ENCODE measurements at places on chromosomes 16 and 17. TPM values are rescaled to one million over a fixed set of nuclear protein-coding genes. Genes with fewer than 3 reads are reported as not detected.

DNA sequence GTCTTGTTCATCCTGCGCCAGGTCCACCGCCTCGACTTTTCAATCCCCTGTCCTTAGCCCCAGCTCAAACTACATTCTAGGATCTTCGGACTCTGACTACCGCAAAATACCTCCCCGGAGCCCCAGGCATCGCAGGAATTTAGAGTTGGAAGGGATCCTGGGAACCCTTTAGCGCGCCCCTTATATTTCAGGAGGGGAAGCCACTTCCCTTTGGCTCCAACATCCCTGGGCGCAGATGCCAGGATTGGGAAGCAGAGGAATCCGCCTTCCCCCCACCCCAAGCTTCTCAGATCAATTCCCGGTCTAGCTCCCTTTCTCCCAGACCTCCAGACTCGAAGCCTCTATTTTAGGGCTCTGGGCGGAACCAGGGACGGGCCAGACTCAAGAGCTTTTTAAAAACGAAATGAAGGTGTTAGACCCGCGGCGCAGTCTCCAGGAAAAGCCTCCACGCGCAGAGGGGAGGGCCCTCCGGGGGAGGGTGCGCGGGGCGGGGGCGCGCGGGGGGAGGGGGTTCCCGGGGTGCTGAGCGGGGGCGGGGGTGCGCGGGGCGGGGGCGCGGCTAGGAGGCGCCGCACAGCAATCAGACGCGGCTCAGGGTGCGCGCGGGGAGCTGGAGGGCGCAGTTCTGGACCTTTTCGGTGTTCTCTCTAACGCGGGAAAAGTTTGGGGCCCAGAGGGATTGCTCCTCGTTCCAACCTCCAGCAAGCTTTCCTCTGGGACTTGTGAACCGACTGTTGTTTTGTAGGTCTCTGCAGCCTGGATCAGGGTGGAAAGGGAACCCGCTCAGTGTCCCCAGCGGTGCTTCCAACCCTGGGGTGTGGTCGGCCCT lies 1.6 kb downstream of the AHSP start:
- no peak for DNase-seq

- no peak for DNase-seq
Measured at GRCh38 chr17:35540589-35541404, 3.3 kb upstream of the SLFN12L start.

- DNase-seq: no peak
Measured at GRCh38 chr16:86723689-86724088, 145.3 kb downstream of the FOXL1 start.

GRCh38 chr17:36594626-36595401 lies 3.1 kb downstream of the DHRS11 start:
- DNase-seq: no peak

DNA sequence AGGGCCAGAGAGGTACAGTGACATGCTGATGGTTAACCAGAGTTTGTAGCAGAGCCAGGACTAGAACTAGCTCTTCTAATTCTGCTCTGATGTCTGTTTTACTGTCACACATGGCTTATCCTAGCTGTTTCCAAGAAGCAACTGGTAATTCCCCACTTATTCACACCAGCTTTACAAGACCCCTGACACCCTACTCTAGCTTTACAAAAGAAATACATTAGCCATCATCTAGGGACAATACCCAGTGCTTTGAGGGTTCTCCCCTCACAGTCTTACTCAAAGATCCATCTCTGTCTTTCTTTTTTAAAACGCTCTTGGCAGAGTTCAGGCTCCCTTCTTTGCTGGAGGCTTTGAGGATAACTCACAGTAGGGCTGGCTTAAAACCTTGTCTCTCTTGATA lies 197.3 kb upstream of the PMFBP1 start:
- DNase-seq: no peak

DNA sequence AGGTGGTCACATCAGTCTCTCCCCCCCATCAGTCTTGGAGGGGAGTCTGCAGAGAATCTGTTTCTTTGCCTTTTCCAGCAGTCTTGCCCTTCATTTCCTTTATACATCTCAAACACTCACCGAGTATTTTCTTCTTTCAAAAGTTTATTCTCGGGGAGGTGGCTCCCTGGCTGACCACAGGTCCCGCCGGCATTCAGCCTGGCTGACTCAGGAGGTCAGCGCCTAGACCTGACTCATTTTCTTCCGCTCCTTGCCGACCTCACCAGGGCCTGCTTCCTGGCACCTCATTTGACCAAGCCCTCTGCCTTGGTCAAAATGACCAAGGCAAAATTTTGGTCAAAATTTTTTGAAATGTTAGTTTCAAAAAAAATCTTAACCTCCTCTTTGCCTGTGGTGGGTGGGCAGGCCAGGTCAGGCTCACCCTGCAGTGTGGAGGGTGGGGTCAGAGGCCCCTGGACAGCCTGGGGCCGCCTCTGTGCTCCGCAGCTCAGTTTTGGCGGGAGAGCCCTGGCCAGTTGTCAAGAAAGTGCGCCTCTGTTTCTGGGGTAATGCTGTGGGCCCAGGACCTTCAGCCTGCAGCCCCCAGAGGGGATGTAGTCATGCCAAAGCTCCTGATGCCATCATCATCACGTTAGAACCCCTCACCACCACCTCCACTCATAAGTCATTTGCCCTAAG lies 165.6 kb downstream of the SPECC1 start:
- DNase-seq: no peak

GRCh38 chr17:1423456-1424135 lies 23.6 kb upstream of the YWHAE start:
- DNase-seq: no peak

DNA sequence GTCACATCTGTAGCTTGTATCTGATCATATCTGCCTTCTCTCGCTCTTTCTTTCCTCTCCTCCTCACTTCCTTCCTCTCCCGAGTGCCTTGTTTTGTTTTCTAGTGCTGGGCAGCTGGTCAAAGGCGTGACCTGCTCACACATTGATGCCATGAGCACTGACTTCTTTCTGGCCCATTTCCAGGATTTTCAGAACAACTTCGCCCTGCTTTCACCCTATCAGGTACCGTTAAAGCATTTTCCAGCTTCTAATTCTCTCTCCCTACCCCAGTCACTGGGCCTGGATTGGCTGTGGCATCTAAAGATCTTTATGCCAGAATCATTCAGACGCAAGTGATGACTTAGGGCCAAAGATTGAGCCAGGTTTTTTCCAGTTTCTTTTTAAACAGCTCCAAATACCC lies 55.5 kb downstream of the OTOA start:
- DNase-seq: no peak

GRCh38 chr16:15948532-15949209 lies 745 bp upstream of the ABCC1 start:
- DNase-seq: no peak

DNA sequence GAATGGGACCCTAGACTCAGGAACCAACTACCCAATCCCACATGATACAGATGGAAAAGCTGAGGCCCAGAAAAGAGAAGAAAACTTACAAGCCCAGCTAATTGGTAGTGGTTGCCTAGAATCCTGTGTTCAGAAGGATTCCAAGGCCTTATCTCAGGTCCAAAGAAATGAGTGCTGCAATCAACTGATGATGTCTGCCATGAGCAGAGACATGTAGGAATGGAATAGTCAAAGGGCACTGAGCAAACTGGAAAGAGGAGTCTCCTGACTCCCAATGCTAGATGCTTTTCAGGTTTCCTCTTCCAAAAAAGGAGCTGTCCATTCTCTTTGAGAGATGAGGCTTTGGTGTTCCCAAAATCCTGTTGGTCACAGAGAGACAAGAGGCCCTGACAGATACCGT lies 210.6 kb downstream of the ZNF423 start:
- no peak for DNase-seq

- DNase-seq: no peak
Measured at GRCh38 chr17:8697323-8697741, 47.3 kb downstream of the CCDC42 start.

DNA sequence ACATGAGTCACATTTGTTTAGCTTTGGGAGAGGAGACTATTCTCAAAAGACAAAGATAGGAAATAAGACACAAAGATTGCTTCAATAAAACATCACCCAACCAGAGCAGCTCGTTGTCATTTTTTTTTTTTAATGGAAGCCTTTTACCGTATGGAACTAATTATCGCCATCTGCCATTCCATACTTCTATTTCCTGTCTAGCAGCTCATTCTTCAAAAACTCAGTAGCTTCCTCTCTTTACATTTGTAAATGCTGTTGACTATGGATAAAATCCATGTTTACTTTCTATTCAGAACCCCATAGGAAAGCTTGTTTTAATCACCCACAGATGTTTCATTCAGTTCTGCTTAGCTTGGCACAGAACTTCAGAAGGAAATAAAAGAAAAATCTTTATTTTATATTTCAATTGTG lies 110.0 kb upstream of the PSMD7 start:
- DNase-seq: no peak

DNA sequence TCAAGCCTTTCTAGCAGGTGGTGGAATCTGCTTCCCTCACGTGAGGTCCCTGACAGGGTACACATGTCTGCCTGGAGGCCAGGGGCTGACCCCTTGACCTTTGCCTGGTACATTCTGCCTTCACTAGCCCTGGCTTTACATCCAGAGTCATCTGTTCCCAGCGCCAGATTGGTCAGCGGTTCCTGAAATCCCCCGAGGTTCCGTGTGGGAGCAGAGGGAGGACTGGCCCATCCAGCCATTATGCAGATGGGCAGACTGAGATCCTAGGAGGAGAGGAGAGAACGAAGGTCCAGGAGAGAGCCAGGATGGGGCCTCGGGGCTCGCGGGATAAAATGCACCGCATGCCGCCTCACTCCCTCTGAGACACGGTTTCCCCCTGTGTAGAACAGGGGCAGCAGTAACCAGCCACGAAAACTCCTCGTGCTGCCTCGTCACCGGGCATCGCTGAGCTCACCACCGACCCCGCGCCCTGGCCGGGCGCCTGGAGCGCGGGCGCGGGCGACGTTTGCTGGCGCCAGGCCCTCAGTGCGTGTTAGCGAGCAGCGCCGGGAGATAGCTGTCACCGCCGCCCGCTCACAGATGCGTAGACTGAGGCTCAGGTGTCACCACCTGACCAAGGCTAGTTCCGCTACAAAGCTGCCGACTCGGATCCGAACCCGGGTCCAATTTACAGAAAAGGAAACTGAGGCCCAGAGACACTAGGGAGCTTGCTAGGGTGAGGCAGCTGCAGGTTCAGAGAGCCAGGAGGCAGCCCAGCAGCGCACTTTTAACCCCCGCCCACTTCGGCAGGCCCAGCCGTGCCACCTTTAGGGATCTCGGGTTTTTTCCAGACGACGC lies 811 bp upstream of the MAP2K3 start:
- DNase-seq: no peak

DNA sequence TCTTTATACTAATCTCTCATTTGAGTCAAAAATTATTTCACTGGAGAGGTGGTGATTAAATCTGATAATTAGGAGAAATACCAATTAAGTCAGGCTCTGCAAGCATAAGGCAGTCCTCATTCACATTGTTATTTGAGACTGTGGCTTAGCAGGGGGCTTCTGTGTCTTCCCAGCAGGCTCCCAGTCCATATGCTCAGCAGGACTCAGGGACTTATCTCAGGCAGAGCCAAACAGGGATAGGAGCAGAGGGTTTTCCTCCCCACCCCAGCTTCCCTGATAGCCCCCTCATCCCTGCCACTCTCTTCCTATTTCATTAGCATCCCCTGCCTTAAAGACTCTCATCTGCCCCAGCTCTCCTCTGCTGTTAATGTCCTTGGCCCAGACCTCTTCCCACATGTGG lies 104.3 kb upstream of the DNAH9 start:
- DNase-seq: no peak

DNA sequence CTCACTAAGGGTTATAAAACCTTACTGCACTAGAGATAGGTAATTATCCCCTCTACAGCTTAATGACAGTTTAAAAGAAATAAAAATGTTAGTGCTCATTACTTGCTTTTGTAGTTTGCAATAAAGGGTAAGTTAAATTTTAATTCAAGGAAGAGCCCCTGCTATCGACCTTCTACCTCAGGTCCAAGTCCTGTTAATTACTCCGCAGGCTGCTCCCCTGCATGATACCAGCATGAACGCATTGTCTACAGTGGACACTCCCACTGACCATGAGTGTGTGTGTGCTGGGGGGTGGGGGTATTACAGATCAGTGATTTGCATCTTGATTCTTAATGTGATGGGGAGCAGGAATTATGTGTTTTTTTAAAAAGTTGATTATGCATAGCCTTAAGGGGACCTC lies 103.1 kb downstream of the AATF start:
- no peak for DNase-seq

GRCh38 chr17:80318166-80318565 lies 57.5 kb downstream of the RNF213 start:
- no peak for DNase-seq

DNA sequence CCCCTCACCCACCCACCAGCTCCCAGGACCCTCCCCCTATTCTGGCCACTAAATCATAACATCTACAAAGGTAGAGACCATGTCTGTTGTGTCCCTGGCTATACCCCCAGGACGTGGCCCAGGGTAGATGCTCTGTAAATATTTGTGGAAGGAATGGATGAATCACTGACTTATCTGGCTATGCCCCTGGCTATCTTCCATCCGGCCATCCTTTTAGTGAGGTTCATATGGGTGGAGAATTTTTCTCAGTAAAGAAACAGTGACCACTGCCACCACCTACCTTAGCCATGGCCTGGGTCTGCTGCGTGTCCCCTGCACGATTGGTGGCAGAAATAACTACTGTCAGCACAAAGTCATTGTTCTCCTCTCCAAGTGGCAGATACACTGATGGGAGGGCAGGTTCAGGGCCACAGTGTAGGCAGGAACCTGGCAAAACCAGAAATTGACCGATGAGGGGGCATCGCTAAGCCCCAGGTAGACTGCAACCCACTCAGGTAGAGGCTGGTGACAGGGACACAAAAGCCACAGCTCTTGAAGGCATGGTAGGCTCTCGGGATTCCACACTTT lies 63.1 kb upstream of the BCO1 start:
- no peak for DNase-seq

GRCh38 chr17:82527898-82528297 lies 8.4 kb downstream of the FOXK2 start:
- DNase-seq: no peak

The TMEM106A gene
- total RNA-seq: 2.6 TPM

The KCNJ16 gene
- total RNA-seq: 0.05 TPM

The ZG16B gene
- 0.85 TPM for total RNA-seq

The RPGRIP1L gene
- total RNA-seq: 4.6 TPM

The FOXC2 gene
- 0.09 TPM for total RNA-seq

The PLSCR3 gene
- 9.3 TPM for total RNA-seq

The KRTAP4-3 gene
- total RNA-seq: not detected

The TVP23A gene
- 7.4 TPM for total RNA-seq

The SLC47A1 gene
- 0.33 TPM for total RNA-seq

The TMEM114 gene
- total RNA-seq: 0.14 TPM

The GCGR gene
- 0.05 TPM for total RNA-seq
